ENCODE measurements at places on chromosomes 13 and 19. TPM values are rescaled to one million over a fixed set of nuclear protein-coding genes. Genes with fewer than 3 reads are reported as not detected.

ZNF577 gene
- total RNA-seq = 3.2 TPM

- no peak overlapping the region for H3K4me3 ChIP-seq
- peaks cover 24% of the 10 kb centered on the region for H3K4me1 ChIP-seq
These were observed 6.8 kb downstream of the HSPH1 start for GRCh38 chr13:31154939-31155338.

GRCh38 chr13:21744149-21744548 lies 73.3 kb downstream of the FGF9 start:
- DNase-seq = no peak
- no peak overlapping the region for H3K27ac ChIP-seq

AKAP8L gene
- total RNA-seq = 48.2 TPM

DNA sequence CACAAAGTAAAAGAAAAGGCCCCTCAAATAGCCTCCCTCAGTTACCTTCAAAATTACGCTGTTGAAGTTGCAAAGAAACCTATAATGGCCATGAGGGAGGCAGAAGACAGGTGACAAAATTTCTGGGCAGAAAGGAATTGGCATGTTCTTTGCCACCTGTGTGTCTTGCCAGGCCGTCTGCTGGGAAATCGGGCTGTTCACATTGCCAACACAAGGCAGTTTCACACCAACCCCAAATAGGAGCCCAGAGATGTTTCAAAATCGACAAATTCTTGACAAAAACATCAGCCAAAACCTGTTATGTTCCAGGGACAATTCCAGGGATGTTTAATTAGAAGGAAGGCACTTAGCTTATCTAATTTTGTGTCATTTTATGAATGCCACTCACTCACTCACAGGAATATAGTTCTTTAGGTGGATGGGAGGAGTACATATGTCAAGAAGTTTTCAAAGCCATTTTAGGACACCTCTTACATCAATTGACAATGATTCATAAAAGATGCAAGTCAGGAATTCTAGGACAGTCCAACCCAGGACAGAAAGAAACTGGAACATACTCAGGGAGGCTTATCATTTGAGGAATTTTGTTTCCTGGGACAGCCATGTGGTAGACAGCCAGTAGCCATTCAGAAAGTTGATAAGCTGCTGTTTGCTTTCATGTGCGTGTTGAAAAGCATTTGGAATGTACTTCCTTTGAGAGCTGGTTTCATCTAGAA lies 164.5 kb downstream of the RGCC start:
- H3K36me3 ChIP-seq = no peaks in the 10 kb centered on the region
- peak; percentile 35 for DNase-seq
- H3K4me1 ChIP-seq = peaks cover 18% of the 10 kb centered on the region
- H3K27ac ChIP-seq = no peak overlapping the region

DNA sequence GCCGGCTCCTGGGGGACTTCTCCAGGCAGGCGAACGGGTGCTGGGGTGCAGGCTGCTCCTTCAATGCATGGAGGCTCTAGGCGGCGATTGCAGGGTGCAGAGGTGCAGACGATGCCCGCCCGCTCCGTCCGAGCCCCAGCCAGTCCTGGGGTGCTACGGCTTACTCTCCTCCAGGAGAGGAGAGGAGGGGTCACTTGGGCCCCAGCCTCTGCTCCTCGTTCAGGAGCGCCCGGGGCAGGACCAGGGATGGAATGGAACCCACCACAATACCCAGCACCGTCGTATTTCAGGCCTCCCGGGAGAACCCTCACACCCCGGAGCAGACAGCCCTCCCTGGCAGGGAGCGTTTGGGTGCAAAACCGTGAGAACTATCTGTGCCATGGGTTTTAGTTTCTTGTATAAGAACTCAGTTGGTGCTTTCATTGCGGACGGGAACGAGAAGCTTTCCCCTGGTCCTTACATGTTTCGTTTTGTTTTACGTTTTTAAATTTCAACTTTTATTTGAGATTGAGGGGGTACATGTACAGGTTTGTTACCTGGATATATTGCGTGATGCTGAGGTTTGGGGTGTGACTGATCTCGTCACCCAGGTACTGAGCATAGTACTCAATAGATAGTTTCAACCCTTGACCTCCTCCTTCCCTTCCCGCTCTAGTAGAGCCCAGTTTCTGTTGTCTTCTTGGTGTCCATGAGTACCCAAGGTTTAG lies 46.8 kb downstream of the ARHGEF18 start:
- no peaks in the 10 kb centered on the region for H3K36me3 ChIP-seq
- no peak for DNase-seq
- H3K4me1 ChIP-seq = peaks cover 69% of the 10 kb centered on the region
- peak overlapping the region; percentile 95 for H3K4me3 ChIP-seq
- peak overlapping the region; percentile 51 for H3K27ac ChIP-seq

GRCh38 chr19:3383121-3383722 lies 16.8 kb downstream of the NFIC start:
- peaks cover 8% of the 10 kb centered on the region for H3K4me1 ChIP-seq
- H3K36me3 ChIP-seq = peaks cover 4% of the 10 kb centered on the region
- H3K4me3 ChIP-seq = no peak overlapping the region
- no peaks in the 10 kb centered on the region for H3K27me3 ChIP-seq

- H3K4me3 ChIP-seq = no peak overlapping the region
- peak overlapping the region; percentile 55 for H3K27ac ChIP-seq
- H3K36me3 ChIP-seq = no peaks in the 10 kb centered on the region
- H3K4me1 ChIP-seq = peaks cover 82% of the 10 kb centered on the region
These were observed 314.1 kb downstream of the FOXO1 start for GRCh38 chr13:40352380-40352778.

SPIB gene
- total RNA-seq = not detected

DNA sequence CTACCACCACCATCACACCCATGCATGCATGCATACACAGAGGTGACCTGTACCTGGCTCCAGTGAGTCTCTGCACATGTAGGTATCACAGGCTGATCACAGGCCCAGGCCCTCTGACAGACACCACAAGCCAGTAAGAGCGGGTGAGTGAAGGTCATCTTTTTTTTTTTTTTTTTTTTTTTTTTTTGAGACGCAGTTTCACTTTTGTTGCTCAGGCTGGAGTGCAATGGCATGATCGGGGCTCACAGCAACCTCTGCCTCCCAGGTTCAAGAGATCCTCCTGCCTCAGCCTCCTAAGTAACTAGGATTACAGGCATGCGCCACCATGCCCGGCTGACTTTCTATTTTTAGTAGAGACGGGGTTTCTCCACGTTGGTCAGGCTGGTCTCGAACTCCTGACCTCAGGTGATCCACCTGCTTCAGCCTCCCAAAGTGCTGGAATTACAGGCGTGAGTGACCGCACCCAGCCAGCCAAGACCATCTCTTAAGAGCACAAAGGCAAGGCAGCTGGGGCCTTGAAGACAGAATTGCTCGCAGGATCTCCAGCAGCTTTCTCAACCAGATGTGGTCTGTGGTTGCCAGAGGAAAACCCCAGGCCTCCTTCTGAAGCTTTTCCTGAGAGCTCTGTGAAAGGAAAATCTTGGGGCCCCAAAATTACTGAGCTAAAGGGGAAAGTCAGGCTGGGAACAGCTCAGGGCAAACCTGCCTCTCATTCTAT lies 3.2 kb upstream of the NKG7 start:
- H3K4me1 ChIP-seq = peaks cover 30% of the 10 kb centered on the region
- H3K4me3 ChIP-seq = no peak overlapping the region
- DNase-seq = no peak
- H3K27me3 ChIP-seq = no peaks in the 10 kb centered on the region

ADGRE3 gene
- not detected for total RNA-seq

- no peaks in the 10 kb centered on the region for H3K36me3 ChIP-seq
- H3K27me3 ChIP-seq = no peaks in the 10 kb centered on the region
- peaks cover 29% of the 10 kb centered on the region for H3K4me1 ChIP-seq
- DNase-seq = no peak
These were observed 20.2 kb downstream of the CERS1 start for GRCh38 chr19:18875726-18876125.

- H3K4me1 ChIP-seq = no peaks in the 10 kb centered on the region
- no peak overlapping the region for H3K27ac ChIP-seq
- no peaks in the 10 kb centered on the region for H3K27me3 ChIP-seq
- H3K4me3 ChIP-seq = no peak overlapping the region
- no peak for DNase-seq
- H3K36me3 ChIP-seq = no peaks in the 10 kb centered on the region
These were observed 1451.5 kb downstream of the EFNB2 start for GRCh38 chr13:105083992-105084391.

FDX2 gene
- total RNA-seq = 21.0 TPM

CGB5 gene
- not detected for total RNA-seq

GRCh38 chr19:51470966-51471365 lies 7.4 kb upstream of the CEACAM18 start:
- H3K36me3 ChIP-seq = no peaks in the 10 kb centered on the region
- H3K27ac ChIP-seq = no peak overlapping the region
- no peak for DNase-seq
- H3K4me3 ChIP-seq = no peak overlapping the region
- no peaks in the 10 kb centered on the region for H3K27me3 ChIP-seq

- no peaks in the 10 kb centered on the region for H3K27me3 ChIP-seq
- H3K4me1 ChIP-seq = peaks cover 18% of the 10 kb centered on the region
- H3K27ac ChIP-seq = no peak overlapping the region
- DNase-seq = no peak
- H3K4me3 ChIP-seq = peak overlapping the region; percentile 75
These were observed 726 bp upstream of the ZNF358 start for GRCh38 chr19:7515110-7515644.

ZNF526 gene
- 8.4 TPM for total RNA-seq

OR7A5 gene
- total RNA-seq = not detected

DNA sequence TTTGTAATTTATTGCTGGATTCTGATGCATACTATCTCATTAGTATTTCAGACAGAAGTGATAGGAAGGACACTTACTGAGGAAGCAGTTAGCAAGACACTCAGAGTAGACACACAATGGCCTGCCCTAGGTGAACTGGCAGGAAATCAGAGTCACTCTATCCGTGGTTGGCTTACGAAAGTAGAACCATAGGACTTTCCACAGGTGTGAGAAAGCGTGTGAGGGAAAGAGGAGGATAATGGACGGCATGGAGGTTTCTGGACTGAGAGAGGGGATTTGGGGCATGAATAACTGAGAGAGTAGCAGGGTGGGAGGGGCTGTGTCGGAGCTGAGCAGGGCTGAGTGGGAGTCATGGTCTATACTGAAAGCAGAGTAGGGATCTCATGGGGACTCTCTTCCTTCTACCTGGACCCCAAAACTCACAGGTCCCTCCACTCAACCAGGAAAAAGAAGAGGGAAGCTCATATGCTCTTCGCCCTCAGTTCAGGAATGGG lies 18.7 kb upstream of the EID2 start:
- H3K4me1 ChIP-seq = peaks cover 26% of the 10 kb centered on the region
- H3K4me3 ChIP-seq = peak overlapping the region; percentile 43
- no peaks in the 10 kb centered on the region for H3K36me3 ChIP-seq
